ENCODE measurements at places on chromosomes 16 and 17. TPM values are rescaled to one million over a fixed set of nuclear protein-coding genes. Genes with fewer than 3 reads are reported as not detected.
A peak's percentile ranks its signal among the peaks of the same experiment; 100 is the strongest.

GRCh38 chr16:3101018-3101840 is 2.1 kb upstream of the ZSCAN10 start:
- DNase-seq, result peak; percentile 34

- no peak for DNase-seq
These were observed 9.1 kb downstream of the SRL start for GRCh38 chr16:4232541-4233386.

GRCh38 chr16:85395207-85395912 is 217.8 kb upstream of the GSE1 start:
- DNase-seq, result peak; percentile 99

KRTAP9-4 gene
- not detected for total RNA-seq

MED9 gene
- 11.9 TPM for total RNA-seq

Measured in H4 (cell line).